ENCODE measurements at places on chromosomes 5 and 9.

DNA sequence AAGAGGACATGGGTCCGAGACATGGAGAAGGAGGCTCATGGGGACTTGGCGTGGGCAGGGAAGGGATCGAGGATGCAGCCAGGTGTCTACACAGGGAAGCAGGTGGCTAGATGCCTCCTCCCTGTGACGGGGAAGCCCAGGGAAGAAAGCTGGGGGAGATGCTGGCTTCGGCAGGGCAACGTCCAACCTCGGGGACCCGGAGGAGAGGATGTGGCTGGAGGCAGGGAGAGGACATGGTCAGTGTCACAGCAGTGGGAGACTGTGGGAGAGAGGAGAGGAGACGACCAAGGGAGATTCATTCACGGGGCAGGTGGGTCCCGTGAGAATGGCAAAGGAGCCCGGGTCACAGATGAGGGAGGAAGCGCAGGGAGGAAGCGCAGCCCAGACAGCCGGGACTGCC lies 73.2 kb upstream of the PHYKPL start:
- no peak for DNase-seq

DNA sequence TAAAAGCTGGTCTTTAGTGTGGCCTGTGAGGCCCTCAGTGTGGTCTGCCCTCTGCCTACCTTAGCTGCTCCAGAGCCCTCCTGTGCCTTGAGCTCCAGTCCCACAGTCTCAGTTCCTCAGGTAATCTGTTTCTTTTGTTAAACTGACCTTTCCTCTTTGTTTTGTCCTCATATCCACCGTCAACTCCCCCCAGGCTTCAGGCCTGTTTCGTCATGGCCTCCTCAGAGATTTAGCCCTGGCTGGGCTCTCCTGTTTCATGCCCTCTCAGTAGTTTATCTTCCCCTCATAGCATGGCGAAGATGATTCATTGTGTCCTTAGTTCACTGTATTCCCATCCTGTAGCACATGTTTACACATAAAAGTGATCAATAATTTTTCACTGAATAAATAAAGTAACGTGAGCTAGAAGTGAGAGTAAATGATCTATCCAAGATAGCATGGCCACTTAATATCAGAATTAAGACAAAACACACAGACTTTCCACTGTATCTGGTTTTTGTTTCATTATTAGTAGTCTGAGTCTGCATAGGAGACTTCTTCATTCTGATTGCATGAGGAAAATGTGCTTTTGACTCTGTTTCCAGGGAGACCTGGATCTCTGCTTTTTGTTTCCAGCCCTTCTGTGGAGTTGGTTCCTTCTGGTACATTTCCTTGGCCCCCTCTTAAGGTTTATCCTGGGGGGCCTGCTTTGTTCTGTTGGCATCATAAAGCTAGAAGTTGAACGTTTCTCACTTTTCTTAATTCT lies 70.5 kb downstream of the SNX24 start:
- DNase-seq, result no peak

- peak; percentile 46 for DNase-seq
Measured at GRCh38 chr9:93116072-93116961, 17.7 kb downstream of the NINJ1 start.

DNA sequence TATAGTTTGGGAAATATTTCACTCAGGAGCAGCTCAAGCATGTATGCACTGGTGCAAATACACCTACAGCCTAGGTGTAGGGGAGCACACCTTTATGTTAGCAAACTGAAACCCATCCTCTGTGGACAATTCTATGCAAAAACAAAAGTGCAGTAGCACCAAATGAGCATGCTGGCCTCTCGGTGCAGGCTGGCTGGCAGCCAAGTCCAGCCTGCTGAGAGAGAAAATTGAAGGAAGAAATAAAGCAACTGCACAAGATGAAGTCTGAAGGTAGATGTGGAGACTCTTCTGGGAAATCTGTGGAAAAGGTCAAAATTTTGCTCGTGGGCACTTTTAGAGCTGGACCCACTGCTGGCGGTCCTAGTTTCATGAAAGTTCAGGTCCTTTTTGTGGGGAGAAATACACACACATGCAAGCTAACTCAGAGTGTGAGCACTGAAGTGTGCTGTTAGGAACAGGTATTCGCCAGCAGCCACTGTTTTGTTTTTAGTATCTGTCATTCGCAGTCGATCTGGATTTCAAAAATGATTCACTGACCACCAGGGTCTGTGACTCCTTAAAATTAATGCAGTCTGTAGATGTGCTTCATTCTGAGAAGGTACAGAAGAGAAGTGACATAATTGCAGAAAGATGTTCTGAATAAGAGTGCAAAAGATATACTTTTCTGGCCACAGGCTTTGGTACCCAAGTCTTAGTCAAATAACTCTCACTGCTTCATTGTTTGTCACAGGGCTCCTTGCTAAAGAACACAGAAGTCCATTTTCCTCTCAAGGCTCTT lies 281.7 kb downstream of the PARP8 start:
- no peak for DNase-seq

GRCh38 chr9:98861781-98862504 lies 54.5 kb downstream of the GALNT12 start:
- DNase-seq, result peak; percentile 83

DNA sequence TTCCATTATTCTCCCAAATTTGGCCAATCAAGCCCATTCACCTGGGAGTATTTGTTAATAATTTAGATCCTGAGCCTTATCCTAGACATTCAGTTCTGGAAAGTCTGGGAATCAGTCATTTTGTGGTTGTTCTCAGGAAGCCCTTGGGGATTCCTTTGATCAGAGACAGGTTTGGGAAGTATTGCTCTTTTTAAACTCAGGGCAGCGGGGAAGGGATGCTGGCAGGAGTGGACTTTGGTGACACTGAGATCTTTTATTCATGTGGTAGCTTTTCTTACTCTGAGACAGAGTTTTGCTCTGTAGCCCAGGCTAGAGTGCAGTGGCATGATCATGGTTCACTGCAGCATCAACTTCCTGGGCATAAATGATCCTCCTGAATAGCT lies 586.9 kb downstream of the RAB3C start:
- DNase-seq, result no peak

GRCh38 chr5:36908544-36909260 lies 32.1 kb downstream of the NIPBL start:
- no peak for DNase-seq

GRCh38 chr5:72597456-72597948 lies 90.3 kb upstream of the ZNF366 start:
- DNase-seq, result peak; percentile 59

GRCh38 chr5:129951039-129951438 lies 46.8 kb downstream of the CHSY3 start:
- DNase-seq, result no peak

GRCh38 chr9:84070590-84070989 lies 90.0 kb downstream of the RMI1 start:
- no peak for DNase-seq

DNA sequence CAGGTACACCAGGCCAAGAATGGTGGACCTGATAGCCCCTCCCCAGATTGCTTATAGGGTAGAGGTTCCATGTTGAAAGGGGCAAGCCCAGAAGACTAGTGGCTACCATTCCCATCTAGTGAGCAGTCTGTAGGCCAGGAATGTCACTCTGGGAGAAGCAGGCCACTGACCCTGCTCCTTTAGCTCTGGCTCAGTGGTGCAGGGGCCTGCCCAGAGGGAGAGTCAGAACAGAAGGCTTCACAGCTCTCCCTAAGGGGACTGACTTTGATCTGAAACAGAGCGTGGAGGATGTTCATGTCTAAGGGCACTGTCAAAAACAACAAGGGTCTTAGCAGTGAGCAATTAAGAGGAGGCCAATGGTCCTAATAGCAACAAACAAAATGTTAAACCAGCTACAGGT lies 81.7 kb downstream of the ZNF354C start:
- DNase-seq, result no peak

GRCh38 chr5:176595386-176595943 lies 14.5 kb downstream of the GPRIN1 start:
- DNase-seq, result no peak

DNA sequence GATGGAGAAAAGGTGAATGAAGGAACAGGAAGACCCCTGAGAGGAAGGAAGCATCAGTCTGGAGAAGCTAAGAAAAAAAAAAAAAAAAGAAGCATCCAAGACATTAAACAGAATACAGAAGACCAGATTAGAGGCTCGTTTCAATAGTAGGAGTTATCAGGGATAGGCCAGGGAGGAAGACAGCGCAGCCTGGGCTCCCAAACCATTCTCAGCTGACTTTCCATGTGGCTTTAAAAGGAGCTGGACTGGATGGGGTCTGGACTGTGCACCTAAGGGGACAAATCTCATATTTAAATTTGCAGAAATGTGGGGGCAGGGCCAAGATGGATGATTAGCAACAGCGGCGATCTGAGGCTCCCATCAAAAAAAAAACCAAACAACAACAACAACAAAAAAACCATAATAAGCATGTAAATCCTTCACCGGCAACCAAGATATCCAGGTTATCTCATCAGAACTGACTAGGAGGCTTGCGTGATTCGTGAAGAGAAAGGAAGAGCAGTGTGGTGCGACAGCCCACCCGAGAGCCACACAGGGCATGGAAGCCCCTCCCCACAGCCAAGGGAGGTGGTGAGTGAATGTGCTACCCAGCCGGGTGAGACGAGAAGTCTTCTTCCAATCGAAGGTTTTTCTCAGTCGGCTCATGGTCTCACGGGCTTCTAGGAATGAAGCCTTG lies 114.9 kb upstream of the ADAMTS16 start:
- DNase-seq, result no peak

GRCh38 chr5:128522336-128522735 lies 15.7 kb downstream of the FBN2 start:
- no peak for DNase-seq

- no peak for DNase-seq
Measured at GRCh38 chr9:124799274-124800006, 22.5 kb downstream of the OLFML2A start.

GRCh38 chr9:78004478-78005229 lies 27.0 kb downstream of the GNAQ start:
- DNase-seq, result no peak

- peak; percentile 65 for DNase-seq
Measured at GRCh38 chr5:176501333-176501732, 35.9 kb downstream of the RNF44 start.

- no peak for DNase-seq
Measured at GRCh38 chr9:121895358-121895757, 197.8 kb downstream of the TTLL11 start.

- no peak for DNase-seq
Measured at GRCh38 chr5:56963246-56963645, 11.3 kb upstream of the MIER3 start.

DNA sequence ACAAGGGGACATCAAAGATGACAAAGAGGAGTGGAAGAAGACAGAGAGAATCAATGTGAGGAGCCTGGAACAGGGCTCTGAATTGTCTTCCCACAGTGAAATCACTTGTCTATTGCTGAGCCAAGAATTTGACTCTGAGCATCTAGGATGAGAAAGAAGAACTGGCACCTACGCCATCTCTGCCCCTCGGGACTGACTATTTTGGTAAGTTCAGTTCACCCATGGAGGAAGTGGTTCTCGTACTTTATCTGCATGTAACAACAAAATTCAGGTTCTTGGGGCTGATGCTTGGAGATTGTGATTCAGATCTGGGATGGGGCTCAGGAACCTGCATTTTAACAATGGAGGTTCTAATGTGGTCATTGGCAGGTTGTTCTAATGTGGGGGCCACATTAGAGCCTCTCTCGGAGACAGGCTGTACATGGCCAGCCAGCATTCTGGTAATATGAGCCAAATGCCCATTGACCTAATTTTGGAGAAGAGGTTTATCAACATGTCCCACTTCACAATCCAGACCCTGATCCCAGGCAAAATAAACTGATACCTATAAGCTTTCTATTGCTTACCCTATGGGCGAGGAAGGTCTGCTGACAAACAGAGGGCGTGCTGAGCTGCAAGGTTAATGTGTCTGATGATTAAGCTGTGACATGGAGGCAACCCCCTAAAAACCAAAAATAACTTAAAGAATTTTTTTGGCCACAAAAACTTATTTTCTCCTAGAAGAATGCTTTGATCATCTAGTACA lies 2.7 kb upstream of the IL12B start:
- DNase-seq, result no peak

GRCh38 chr9:116594547-116594946 lies 92.6 kb upstream of the TRIM32 start:
- peak; percentile 48 for DNase-seq

GRCh38 chr5:23994581-23995370 lies 487.4 kb downstream of the PRDM9 start:
- DNase-seq, result no peak

GRCh38 chr5:14009575-14009974 lies 65.1 kb upstream of the DNAH5 start:
- no peak for DNase-seq

DNA sequence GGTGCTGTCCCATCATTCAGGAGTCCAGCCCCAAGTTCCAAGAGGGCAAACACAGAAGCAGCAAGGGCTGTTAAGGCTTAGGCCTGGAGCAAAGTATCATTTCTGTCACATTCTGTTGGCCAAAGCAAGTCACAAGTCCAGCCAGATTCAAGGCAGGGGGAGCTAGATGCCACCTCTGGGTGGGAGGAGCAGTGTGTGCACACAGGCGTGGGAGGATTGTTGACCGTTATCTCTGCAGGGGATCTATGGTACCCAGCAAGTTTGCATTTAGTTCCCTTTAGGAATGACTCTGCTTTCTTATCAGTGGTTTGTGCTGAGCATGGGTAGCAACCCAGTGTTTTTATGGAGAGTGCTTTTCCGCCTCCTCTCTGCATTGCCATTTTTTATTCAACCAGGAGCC lies 278.9 kb downstream of the NR3C1 start:
- DNase-seq, result no peak

DNA sequence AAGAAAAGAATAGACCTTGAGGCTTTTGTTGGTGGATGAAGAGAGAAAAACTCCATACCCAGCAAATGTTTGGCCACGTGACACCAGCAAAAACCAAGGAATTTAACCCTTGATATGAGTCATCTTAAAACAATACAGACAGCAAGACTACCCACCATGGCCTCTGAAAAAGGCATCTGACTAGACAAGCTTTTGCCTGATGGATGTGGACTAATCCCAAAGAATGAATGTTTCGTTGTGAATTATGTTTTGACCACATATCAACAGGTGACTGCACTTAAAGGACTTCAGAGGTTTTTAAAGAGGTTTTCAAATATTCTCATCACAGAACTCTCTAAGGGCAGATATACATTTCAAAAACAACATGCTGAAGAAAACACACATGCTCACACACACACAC lies 33.0 kb upstream of the SLC1A3 start:
- no peak for DNase-seq

GRCh38 chr5:177539411-177539810 lies 15.0 kb downstream of the FAM193B start:
- peak; percentile 65 for DNase-seq

DNA sequence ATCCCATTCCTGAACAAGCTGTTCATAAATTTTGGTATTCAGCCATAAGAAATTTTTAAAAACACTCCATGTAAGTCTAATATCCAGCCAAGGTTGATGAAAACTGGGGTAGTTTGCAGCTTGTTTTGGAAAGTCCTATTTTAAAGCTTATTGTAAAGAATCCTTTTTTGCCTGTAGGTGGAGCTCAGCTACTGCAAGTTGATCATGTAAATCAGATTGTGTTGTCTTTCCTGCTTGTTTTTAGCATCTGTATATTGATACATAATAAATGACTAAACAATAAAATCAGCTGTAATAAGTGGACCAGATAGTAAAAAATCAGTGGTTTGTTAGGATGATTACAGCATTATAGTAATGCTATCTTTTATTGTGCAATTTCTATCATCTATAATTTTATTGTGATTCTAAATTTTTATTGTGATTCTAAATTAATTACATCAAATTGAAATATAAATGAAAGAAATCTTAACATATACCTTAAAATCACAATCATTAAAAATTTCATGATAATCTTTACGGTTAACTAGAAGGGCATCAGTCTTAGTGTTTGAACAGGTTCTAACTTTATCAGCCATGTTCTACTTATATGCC lies 42.4 kb downstream of the CWC27 start:
- DNase-seq, result peak; percentile 40
